NCI-H345 (cell line): ENCODE measurements at places on chromosomes 13 and 19.

GRCh38 chr19:7149956-7150705 lies 80.6 kb downstream of the ZNF557 start:
- DNase-seq: no peak

DNA sequence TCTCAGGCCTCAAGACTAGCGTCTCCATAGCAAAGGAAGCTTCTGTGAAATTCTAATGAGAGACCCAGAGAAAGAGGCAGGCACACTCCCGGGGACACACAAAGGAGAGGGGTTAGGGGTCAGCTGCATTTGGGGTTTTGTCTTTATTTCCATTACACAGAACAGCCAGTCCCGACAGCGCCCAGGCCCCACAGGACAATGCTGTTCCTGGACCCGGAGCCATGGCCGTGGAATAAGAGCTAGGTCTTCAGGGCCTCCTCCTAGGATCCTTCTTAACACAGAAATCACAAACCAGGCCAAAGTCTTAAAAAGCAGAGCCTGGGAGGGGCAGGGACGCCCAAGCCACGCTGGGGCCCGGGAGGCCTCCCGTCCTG lies 22.8 kb downstream of the KCTD15 start:
- DNase-seq: no peak

- DNase-seq: no peak
These were observed 19.0 kb downstream of the MAN2B1 start for GRCh38 chr19:12647490-12648071.

GRCh38 chr19:11535792-11536595 lies 2.7 kb upstream of the CNN1 start:
- peak; percentile 44 for DNase-seq

- no peak for DNase-seq
These were observed 24.4 kb downstream of the PLA2G4C start for GRCh38 chr19:48085904-48086864.

GRCh38 chr13:24659239-24659638 lies 21.0 kb upstream of the ATP12A start:
- no peak for DNase-seq

DNA sequence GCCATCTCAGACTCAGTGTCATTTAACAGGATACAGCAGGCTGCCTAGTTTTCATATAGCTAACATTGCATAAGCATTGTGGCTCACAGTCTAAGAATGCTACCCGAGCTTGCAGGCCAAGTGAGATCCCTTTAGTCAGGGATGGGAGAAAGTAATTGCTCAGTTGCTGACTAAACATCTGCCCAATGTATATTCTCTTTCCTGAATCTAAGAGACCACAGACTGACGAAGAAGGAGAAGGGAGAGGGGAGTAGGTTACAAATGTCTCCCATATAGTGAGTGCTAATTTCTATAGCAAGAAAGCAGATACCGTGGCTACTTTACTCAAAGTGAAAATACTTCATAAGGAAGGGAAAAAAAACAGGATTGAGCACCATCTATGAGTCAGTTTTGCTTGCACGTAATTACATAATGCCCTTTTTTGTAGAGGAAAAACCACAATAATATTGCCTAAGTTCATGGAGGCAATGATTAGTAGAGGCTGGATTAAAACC lies 453.9 kb downstream of the COG6 start:
- DNase-seq: no peak

- no peak for DNase-seq
These were observed 42.7 kb downstream of the ADPRHL1 start for GRCh38 chr13:113410472-113411201.

- no peak for DNase-seq
These were observed 35.1 kb downstream of the UGGT2 start for GRCh38 chr13:96018135-96018534.

GRCh38 chr13:68345963-68346531 lies 1115.9 kb upstream of the PCDH9 start:
- no peak for DNase-seq

DNA sequence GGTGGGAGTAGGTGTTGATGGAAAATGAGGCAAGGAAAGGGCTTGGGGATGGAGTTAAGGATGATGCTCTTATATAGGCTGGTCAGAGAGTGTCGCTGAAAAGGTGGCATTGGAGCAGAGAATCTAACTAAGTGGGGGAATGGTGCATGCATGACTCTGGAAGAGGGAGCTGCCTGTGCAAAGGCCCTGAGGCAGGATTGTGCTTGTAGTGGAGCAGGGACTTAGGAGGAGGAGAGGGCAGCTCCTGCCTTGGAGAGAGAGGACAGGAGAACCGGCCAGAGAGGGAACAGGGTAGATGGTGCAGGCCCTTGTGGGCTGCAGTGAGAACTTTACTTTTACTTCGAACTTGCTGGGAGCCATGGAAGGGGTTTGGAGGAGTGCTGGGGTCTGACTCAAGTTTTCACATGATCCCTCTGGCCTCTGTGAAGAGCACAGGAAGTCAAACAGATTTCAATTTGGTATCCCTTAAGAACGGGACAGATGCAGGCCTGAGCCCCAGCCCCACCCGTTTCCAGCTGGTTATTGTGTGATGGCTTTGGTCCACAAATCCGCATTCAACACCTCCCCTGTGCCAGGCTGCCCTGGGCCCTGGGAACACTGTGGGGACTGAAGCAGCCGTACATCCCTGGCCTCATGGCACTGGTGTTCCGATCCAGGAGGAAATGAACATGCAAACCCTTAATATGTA lies 7.0 kb downstream of the AP2A1 start:
- DNase-seq: no peak

GRCh38 chr19:2492870-2493269 lies 16.9 kb downstream of the GADD45B start:
- no peak for DNase-seq

DNA sequence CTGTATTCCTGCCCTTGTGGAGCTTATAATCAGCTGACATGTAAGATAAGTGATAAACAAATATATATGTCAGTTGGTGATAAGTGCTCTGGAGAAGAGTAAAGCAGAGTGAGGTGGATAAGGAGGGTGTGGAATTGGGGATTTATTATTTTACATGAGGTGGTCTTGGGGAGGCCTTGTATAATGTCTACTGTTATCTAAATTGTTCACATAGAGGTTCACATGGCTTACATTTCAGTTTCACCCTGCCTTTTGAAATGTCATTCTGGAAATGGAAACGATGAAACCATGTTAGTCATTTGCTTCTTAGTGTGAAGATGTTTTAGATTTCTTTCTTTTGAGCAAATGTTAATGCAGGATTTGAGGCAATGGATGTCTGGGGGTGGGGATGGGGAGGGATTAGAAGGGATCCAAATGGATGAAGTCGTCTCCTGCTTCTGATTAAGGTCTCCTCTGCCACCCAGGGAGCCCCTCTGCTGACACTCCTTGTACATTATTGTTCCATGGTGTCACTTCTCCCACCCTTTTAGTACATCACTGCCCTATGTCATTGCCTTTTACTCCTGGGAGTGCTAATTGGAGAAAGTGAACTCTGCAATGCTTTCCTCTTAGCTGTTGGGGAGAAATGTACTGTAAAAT lies 14.0 kb downstream of the B3GLCT start:
- no peak for DNase-seq

DNA sequence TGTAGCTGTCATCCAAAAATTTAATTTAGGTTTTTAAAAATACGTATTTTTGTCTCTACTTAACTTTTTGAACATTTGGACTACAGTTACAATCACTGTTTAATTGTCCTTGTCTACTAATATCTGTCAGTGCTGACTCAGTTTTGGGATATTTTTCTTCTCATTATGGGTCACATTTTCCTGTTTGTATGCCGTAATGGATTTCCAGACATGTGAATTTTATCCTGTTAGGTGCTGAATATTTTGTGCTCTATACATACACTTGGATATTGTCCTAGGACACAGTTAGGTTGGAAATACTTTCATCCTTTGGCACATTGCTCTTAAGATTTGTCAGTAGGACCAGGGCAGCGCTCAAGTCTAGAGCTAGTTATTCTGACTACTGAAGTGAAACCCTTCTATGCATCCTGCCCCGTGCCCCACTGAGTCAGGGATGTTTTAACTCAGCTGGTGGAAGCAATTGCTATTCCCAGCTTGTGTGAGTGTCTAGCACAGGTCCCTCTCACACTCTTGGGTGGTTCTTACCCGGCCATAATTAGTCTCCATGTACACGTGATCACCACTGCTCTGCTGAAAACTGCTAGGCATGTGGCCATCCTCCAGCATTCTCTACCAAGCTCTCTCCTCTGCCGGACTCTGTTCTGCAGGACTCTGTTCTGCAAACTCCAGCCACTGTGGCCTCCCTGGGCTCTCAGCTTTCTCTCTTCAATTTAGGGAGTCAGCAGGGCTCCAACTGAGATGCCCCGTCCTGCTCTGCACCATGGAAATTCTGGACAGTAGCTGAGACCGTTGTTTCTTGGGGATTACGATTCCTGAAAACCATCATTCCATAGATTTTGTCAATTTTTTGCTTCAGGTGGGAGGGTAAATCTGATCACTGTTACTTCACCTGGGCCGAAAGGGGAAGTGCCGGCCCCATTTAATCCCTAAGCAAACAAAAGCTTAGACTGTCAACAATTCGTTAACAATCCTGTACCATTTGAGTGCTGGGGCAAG lies 11.1 kb downstream of the PROZ start:
- DNase-seq: no peak

DNA sequence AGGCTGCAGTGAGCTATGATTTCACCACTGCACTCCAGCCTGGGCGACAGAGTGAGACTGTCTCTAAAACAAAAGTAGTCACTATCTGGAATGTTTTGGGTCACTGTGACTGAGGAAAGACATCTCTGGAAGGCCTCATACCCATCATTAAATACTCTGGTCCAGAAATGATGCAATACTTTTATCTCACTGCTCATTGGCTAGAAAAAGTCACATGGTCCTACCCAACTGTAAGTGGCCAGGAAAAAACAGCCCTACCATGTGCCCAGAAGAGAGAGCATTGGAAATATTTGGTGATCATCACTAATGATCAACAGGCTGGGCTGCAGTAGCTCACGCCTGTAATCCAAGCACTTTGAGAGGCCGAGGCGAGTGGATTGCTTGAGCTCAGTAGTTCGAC lies 29.8 kb downstream of the PNPLA6 start:
- DNase-seq: no peak

DNA sequence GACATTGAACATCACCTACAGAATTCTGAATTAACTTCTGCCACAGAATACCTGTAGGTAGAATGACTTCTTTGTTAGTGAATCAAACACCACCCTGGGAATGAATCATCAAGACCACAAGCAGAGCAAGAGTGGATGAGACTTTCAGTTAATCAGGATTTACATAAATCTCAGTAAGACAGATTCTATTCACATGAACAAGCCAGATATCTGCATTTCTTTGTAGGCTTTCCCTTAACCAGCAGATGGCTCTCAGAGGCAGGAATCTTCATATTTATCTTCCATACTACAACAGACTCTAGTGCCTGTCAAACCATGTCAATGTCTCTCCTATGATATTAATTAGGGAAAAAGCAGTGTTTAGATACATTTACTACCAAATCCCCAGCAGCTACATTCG lies 412.1 kb downstream of the KLF12 start:
- DNase-seq: no peak
